ENCODE measurements at places on chromosomes 16 and 17. TPM values are rescaled to one million over a fixed set of nuclear protein-coding genes. Genes with fewer than 3 reads are reported as not detected.

- peak; percentile 94 for DNase-seq
Measured at GRCh38 chr16:31700530-31701388, 172.8 kb upstream of the ZNF267 start.

DNA sequence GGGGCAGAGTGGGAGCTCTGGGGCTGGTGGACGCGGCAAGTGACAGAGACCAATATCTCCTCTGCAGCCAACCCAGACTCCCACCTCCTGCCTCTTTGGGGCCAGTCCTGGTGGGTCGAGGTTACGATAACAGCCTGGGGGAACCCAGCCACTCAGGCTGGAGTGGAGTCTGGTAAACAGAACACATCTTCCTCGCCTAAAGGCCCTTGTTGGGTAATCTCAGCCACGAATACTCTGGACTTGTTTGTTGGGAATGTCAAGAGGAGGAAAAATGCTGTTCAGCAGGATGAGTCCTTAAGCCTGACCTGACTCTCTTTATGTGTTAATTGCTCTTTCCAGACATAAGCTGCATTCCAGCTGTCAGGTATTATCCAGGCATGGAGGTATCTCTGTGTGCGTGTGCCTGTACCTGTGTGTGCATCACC lies 8.0 kb upstream of the SPNS2 start:
- DNase-seq: no peak

GRCh38 chr17:64130559-64131001 lies 636 bp upstream of the ERN1 start:
- peak; percentile 68 for DNase-seq

DNA sequence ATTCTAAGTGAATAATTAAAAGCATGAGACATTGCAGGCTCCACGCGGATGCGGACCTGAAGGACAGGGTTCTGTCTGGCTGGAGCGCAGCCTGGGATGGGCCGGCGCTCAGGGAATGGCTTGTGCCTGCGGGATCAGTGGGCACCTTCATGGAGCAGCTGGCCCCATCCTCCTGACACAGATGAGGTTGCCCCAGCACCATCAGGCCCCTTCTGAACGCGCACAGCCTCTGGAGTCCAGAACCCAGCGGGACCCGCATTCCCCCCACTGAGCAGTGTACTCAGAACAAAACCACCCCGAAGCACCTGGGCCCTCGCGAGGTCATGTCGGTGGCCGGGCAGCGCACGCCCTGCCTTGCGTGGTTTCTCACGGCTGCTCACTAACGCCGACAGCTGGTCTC lies 70.5 kb upstream of the CHMP6 start:
- DNase-seq: no peak

NXPH3 gene
- total RNA-seq: 0.09 TPM

CA4 gene
- total RNA-seq: not detected

- DNase-seq: peak; percentile 72
Measured at GRCh38 chr16:88527186-88527936, 42.8 kb upstream of the ZC3H18 start.

DNA sequence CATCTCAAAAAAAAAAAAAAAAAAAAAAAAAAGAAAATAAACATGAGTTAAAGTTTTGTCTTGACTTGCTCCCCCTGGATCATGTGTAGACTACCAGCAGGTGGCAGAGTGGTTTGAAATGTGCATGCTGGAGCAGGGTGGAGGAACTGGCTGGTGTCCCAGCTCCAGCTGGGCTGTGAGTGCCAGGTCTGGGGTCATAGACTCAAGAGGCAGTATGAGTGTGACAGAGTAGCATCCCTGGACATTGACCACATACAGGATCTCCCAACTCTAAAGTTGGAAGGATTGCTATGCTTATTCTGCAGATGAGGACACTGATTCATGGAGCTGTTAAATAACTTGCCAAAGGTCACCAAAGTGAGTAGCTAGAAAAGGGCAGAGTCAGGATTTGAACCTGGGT lies 198.0 kb upstream of the MPHOSPH6 start:
- DNase-seq: no peak

ZG16B gene
- total RNA-seq: 3.6 TPM

GRCh38 chr16:56910654-56911539 lies 21.0 kb upstream of the HERPUD1 start:
- no peak for DNase-seq

DNA sequence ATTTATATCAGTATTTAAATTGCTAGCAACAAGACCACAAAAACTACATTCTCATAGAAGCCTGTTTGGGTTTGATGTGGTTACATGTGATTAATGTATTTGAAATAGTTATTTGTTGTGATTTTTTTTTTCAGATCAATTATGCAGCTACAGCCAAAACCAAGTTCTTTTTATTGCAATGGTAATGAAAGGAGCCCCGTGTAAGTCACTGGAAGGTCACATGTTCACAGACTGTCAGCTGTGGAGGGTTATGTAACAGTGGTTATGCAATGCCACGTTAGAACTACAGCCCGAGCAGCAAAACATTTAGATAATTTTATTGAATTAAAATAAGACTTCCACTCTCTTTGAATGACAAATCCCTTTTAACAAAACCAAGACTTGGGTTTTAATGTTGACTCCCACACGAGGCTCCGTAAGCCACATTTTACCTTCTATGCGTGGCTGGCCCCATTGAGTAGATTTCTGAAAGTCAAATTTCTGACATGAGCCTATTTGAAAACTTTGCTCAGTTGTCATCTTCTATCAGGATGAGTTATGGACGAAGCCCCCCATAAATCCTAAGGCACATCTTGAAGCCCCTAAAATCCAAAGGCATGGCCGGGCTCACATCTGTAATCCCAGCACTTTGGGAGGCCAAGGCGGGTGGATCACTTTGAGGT lies 41.8 kb upstream of the SEC14L1 start:
- no peak for DNase-seq

- DNase-seq: no peak
Measured at GRCh38 chr17:44919411-44919810, 4.1 kb upstream of the GFAP start.

DNA sequence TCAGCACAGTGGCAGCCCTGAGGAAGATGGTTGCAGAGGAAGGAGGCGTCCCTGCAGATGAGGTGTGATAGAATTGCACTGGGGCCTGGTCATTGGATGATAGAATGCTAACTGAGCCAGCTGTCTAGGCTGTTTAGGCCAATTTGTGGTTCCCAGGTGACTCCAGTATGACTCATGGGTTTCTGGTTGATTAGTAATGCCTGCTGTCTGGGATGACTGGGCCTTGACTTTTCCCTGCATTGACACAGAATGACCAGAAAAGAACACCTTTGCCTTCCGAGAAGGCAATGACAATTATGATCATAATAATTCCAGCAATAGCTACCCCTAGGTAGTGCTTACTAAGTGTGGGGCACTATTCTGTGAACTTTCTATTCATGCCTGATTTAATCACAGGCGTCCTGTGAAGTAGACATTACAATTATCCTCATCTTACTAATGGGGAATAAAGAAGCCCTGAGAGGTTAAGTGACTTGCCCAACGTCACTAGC lies 31.5 kb downstream of the USP43 start:
- peak; percentile 40 for DNase-seq

- DNase-seq: no peak
Measured at GRCh38 chr17:77872199-77872598, 86.3 kb upstream of the TNRC6C start.

- no peak for DNase-seq
Measured at GRCh38 chr17:21475571-21475970, 99.4 kb downstream of the KCNJ12 start.

DNA sequence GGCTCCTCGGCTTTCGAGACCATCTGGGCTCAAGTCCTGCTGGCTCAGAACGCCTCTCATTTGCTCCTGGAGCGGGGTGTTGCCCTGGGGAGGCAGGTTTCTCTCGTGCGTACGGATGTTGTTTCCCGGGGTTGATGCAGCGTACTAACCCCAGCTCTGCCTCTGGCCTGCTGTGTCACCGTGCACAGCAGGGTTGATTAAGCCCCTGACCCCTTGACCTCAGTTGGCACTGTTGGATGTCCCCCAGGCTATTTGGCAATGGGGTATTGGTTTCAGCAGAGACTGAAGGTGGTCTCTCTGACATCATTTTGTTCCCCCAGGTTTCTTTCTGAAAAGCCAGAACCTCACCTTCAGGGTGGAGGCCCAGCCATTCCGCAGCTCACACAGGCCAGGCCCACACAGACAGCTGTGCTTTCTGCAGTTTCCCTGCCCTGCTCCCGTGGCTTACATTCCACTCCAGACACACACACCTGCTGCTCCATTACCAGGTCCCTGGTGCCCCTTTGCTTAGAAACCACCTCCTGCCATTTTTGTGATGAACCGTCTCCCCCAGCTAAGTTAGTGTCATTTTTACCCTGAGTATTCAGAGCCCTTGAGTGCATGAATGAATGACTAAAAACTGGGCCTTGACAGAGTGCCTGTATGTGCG lies 233.5 kb downstream of the CCDC182 start:
- DNase-seq: no peak

- no peak for DNase-seq
Measured at GRCh38 chr17:63474174-63474573, 2.7 kb upstream of the ACE start.

HEATR9 gene
- total RNA-seq: 6.7 TPM

- DNase-seq: peak; percentile 93
Measured at GRCh38 chr16:679814-680624, at the start of gene STUB1. Gene STUB1 (plus strand): TSS chr16:680410. CDS start chr16:680526, 116 bp downstream.

DNA sequence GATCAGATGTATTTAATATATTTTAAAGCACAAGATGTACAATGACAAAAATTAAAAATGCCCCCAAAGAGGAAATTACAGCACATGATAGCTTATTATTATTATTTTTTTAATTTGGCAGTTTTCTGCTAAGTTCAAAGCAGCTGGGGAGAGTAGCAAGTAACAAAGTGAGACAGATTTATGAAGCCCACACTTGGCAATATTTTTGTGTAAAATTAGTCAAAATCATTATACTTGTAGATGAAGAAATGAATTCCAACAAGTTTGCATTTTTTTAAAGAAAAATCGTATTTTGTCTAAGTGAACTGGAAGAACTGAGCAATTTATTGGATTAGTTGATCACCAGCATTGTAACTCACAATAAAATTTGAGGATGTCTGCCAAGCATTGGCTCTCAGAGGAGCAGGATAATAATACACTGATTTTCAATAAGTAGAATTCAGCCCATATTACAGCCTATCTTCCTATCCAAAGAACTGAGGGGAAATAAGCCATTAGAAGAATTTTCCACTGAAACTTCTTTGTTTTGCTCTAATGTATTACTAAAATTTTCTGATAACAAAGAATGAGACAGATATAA lies 215.6 kb downstream of the MAP2K6 start:
- DNase-seq: no peak

EVI2A gene
- total RNA-seq: 45.9 TPM

- peak; percentile 82 for DNase-seq
Measured at GRCh38 chr16:4330277-4330874, 14.5 kb downstream of the GLIS2 start.

DNA sequence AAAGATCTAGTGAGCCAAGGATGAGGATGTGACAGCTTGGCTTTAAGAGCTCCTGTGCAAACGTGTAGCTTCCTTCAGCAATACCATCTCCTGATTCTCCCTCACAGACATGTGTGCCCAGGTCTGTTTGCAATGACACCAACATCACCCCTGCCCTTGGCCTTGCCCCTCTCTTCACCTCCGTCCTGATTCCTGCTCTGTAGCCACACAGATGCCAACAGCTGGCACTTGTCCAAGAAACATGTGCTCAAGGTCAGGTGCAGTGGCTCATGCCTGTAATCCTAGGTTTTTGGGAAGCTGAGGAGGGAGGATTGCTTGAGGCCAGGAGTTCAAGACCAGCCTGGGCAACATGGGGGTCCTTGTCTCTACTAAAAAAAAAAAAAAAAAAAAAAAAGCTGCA lies 103.8 kb upstream of the CRHR1 start:
- no peak for DNase-seq

DNA sequence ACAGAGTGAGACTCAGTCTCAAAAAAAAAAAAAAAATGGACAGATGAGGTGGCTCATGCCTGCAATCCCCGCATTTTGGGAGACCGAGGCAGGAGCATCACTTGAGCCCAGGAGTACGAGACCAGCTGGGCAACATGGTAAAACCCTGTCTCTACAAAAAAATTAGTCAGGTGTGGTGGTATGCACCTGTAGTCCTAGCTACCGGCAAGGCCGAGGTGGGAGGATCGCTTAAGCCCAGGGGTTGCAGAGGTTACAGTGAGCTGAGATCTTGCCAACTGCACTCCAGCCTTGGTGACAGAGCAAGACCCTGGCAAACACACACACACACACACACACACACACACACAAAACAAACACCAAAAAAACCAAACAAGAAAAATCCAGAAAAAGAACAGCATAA lies 7.7 kb upstream of the ENGASE start:
- no peak for DNase-seq

GRCh38 chr17:71329310-71330098 lies 791.3 kb upstream of the SOX9 start:
- DNase-seq: no peak

DNA sequence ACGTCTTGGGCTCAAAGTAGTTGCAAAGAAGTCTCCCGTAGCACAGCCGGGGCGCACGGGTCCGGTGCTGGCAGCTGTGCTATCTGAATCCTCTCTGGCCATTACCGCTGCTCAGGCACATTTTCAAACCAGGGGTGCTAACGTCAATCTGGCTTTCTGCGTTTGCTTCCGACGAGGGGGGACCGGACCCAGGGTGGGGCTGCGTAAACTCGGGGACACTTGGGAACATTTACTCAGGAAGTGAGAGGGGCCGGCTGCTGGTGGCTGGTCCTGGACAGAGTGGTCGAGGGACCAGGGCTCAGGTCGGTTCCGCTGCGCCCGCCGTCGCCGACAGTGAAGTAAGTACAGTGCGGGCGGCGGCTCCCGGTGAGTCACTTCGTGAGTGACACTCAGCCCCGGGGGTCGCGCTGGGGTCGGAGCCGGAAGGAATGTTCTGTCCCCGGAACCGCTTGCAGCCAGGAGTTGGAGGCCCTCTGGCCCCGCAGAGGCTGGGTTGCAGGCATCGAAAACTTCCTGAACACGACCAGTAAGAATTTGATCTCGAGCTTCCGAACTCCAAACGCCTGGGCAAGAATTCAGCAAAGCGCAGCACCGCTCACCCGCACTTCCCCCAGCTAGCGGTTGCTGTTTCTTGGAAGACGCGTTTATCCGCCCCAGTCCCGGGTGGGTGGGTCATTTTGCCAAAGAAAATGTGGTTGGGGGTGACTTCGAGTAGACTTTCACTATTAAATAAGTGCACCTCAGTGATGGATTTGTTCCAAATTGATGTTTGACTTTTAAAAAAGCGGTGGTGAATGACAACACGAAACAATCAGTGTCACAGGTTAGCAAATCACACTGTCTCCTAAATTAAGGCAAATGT lies 1.4 kb upstream of the HS3ST3B1 start:
- peak; percentile 64 for DNase-seq

GRCh38 chr17:38605841-38606645 lies at the start of gene SRCIN1:
Gene SRCIN1 (minus strand): TSS chr17:38605952. CDS start chr17:38605705, 247 bp downstream.
- DNase-seq: peak; percentile 61

CCL18 gene
- not detected for total RNA-seq
